ENCODE measurements at places on chromosomes 1 and 21.
A peak's percentile ranks its signal among the peaks of the same experiment; 100 is the strongest.

DNA sequence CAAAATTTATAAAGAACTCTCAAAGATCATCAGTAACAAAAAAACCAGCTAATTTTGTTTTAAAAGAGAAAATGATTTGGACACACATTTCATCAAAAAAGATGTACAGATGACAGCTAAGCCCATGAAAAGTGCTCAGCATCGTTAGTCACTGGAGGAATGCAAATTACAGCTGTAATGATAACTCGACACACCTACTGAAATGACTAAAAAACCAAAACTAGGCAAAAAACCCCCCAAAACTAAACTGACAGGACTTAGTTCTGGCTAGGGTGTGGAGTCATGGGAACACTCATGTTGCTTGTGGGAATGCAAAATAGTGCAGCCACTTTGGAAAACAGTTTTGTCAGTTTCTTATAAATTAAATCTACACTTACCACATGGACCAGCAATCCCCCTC, 59.5 kb downstream of the CNIH3 start:
- no peak for DNase-seq

DNA sequence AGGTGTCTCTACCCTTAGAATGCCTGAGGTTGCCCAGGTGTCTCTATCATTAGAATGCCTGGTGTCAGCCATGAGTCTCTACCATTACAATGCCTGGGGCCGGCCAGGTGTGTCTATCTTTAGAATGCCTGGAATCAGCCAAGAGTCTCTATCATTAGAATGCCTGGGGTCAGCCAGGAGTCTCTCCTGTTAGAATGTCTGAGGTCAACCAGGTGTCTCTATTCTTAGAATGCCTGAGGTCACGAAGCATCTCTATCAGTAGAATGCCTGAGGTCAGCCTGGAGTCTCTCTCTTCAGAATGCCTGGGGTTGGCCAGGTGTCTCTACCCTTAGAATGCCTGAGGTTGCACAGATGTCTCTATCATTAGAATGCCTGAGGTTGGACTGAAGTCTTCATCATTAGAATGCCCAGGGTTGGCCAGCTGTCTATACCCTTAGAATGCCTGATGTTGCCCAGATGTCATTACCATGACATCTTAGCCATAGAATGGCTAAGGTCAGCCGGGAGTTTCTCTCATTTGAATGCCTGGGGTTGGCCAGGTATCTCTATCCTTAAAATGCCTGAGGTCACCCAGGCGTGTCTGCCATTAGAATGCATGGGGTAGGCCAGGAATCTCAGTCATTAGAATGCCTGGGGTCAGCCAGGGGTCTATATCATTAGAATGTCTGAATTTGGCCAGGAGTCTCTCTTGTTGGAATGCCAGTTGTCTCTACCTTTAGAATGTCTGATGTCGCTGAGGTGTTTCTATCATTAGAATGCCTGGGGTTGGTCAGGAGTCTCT, 44.0 kb downstream of the RNF187 start:
- no peak for DNase-seq

DNA sequence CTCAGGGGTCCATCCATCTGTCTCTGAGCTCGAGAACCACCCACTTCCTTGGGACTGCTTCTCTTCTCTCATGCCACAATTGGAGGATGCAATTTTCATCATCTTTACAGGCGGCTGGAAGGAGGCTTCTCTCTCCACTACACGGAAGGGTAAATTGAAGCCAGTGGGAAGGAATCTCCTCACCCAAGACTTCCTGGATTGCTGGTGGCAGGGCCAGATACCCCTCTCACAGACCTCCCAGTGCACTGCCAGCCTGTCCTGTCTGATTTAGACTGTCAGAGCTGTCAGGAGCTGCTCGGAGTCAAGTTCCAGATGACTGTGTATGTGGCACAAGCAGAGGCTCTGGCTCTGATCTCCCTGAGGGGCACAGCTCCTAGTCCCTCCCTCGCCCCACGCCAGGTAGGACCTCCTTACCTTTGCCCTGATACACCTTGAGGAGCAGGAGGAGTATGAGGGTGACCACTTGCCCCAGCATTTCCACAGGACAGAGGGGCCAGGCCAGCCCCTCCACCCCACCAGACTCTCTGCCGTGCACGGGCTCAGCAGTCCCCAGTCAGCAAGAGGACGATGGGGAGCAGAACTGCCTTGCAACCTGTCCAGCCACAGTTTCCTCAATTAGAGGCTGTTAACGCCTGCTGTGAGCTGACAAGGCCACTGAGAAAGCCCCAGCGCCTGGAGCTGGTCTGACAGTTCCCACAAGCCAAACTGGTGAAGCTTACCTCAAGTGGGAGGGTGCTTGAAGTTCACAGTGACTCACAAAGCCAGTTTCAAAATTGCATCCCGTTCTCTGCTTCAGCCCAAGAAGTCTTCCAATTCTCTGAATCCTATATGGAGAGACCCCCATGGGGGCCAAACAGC, at the start of gene CD244:
CD244 (minus strand) TSS at position 685 of the 858 bp plus-strand sequence; CDS start at position 475, 210 bp downstream.
- DNase-seq: peak; percentile 58

GRCh38 chr1:155320661-155321617, at the start of gene RUSC1:
RUSC1 (plus strand) TSS chr1:155320894; CDS start chr1:155321774, 880 bp downstream.
- peak; percentile 46 for DNase-seq

- no peak for DNase-seq
Observed at GRCh38 chr1:5373281-5373680, 618.9 kb downstream of the NPHP4 start.

DNA sequence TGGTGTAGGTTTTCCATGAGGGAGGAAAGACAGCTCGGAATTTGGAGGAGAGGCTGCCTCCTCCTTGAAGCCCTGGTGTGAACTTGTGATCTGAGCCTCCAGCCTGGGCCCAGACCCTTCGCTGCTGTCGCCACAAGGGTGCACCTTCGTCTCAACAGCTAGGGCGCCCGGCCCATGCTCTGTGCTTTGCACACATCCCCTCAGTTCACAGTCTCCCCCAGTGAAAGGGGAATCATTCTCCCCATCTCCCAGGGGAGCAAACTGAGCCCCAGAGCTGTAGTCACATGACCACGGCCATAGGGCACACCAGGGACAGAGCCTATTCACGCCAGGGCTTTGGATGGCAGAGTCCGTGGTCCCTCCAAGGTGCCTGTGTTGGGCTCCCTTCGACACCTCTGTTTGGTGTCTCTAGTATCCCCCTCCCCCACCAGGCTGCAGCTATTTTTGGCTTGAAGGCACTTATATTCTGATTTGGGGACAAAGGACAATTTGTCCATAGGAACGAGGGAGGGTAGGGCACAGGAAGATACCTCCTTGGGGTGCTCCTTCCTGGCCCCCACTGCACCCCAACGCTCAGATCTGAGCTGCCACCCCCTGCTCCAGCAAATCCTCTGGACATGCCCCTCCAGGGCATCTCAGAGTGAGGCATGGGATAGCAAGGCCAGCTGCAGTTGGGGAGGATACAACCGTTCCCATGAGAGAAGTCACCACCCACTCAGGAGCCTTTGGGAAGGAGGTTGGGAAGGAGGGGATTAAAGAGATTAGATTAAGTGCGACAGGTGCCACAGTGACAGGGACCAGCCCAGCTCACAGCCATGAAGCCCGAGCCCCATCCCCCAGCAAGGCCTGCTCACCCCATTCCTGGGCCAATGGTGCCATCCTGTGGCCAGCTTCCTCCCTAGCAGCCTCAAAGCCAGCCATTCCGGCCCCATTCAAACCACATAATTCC, 15.7 kb downstream of the MATN1 start:
- no peak for DNase-seq

- no peak for DNase-seq
Observed at GRCh38 chr1:242086093-242086492, 87.2 kb upstream of the MAP1LC3C start.

GRCh38 chr1:117565076-117565556, 40.7 kb upstream of the TENT5C start:
- DNase-seq: no peak

GRCh38 chr1:51097171-51097570, 4.9 kb upstream of the C1orf185 start:
- DNase-seq: no peak

- no peak for DNase-seq
Observed at GRCh38 chr1:46181343-46182260, 5.3 kb upstream of the P3R3URF start.

DNA sequence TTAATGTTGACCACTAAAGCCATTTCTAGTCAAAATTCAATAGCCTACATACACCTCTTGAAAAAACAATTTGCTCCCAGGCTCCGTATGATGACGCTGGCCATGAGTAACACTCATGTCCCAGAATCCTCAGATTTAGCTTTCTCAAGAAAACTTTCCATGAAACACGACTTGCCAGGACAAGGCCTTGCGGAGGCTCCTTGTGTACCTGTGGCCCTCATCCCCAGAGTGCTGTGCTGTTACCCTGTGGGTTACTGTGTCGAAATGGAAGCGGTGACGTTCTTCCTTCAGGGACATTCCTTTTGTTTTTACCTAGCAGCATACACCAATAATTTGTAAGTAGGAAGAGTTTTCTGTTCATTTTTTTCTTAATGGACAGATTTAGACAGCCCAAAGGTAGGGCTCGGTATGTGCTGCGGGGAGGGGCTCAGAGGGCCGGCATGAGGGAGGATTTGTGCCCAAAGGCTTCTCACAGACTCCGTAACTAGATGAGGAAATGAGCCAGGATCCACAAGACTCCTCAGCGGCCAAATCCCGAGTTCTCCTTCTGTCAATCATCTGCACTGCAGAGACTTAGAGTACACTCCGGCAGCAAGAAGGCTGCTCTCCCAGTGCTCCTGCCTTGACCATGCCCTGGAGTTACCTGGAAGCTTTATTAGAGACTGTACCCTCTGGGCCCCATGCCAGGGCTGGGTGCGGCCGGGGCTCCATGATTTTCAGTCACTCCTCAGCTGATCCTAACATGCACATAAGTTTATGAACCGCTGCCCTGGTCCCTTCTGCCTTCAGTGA, 17.8 kb downstream of the GNG12 start:
- no peak for DNase-seq

GRCh38 chr1:209926045-209926444, 12.0 kb upstream of the SYT14 start:
- no peak for DNase-seq

DNA sequence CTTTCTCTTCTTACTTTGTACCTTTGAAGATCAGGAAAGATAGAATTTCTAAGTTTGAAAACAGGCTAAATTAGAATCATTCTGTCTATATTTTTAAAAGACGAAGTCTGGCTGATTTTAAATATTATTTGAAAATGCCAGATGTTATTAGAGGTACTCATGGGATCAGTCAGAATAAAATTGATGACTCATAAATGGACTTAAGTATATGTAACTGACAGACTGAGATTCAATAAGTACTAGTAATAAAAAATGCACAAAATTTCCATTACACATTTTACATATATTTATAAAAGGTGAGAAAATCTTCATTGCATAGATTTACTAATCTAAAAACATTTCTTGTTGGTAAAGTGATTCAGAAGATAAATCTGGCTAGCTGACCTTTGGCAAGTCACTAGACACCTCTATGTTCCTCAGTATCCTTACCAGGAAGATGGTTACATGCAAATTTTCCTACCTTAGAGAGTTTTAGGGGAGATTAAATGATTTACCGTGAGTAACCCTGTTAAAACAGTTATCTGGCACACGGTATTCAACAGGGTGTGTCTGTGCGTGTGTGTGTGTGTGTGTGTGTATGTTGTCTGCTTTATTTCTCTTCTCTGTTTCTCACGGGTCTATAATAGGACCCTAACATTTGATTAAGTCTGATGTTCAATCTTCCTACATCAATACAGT, 189.0 kb downstream of the RUNX1 start:
- DNase-seq: no peak

GRCh38 chr1:202357506-202357905, 9.0 kb downstream of the PPP1R12B start:
- no peak for DNase-seq

DNA sequence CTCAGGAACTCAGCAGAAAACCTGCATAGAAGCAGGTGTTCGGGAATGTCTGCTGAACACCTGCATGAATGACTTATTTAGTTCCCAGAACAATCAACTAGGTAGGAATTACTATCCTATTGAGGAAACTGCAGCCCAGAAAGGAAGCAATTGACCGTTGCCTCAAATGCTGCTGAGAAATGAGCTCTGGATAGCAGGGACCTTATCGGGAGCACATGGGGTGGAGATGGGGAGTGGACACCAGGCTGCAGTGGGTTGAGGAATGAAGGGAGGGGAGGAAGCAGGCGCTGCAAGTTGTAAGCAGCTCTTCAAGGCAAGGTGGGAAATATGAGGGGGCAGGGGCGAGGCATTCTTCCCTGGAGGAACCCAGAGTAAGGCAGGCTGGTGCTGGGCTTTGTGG, 10.8 kb upstream of the CDCP2 start:
- no peak for DNase-seq

GRCh38 chr1:146032631-146033219, 11.2 kb upstream of the HJV start:
- DNase-seq: no peak

DNA sequence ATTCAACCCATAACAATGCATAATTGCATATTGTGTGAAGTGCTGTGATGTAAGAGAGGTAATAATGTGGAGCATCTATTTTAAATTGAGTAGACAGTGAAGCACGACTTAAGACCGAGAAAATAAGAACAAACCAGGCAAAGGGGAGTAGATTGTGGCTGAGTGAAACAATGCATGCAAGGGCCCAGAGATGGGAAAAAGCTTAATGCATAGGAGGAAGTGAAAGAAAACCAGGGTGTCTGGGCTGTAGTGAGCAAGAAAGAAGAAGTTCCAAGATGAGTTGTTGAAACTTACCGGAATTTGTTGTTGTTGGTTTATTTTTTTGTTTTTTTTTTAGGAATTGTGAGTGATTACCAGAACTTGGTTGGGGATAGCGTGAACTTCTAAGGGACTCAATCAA, 104.7 kb downstream of the SNX7 start:
- DNase-seq: no peak

DNA sequence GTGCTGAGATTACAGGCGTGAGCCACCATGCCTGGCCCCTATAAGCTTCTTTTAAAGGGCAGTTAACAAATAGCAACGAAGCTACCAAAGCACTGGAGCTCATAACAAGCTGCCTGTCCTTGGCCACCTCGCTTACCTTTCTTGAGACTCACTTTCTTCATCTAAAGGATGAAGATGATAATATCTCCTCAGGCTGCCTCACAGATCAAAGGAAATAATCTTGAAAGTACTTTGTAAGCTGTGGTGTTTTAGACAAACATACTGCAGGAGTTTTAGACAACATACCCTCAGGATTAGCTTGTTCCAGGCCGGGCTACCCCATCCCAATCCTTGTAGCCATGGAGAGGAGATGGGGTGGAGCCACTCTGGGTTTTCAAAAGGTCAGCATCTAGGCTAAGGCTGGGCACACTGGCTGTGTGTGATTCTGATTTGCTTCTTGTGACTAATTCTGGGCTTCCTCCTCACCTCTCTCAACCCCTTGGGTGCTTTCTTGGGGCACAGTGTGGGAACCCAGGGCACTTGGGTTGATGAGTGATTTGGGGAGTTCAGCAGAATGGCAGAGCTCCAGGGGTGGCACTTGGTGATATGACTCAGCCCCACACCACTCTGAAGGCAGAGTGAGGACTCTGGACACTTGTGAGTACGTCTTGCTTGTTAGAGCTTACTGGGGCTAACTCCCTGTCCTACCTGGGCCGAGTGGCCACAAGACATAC, 5.2 kb downstream of the GPR25 start:
- peak; percentile 29 for DNase-seq

GRCh38 chr1:224170748-224171478, 12.1 kb upstream of the DEGS1 start:
- DNase-seq: no peak
